ENCODE measurements at places on chromosomes 4 and X. TPM values are rescaled to one million over a fixed set of nuclear protein-coding genes. Genes with fewer than 3 reads are reported as not detected.

Gene PPP1R2C
- total RNA-seq = not detected

Gene SASH3
- total RNA-seq = not detected

Gene RAB41
- total RNA-seq = not detected

Gene USP17L12
- total RNA-seq = not detected

Gene LUZP4
- not detected for total RNA-seq

Gene ALB
- total RNA-seq = 0.16 TPM

Gene MAB21L2
- not detected for total RNA-seq

Gene LONRF3
- total RNA-seq = 2.8 TPM

Gene AMOT
- total RNA-seq = 0.02 TPM

Gene MAGEA2B
- total RNA-seq = not detected

Gene F11
- total RNA-seq = not detected

Data from A549 treated with AZD2906 at 1 μM for 4 hours (cell line).